ENCODE measurements at places on chromosomes 13 and 19.
A peak's percentile ranks its signal among the peaks of the same experiment; 100 is the strongest.

GRCh38 chr13:50677687-50678463 lies 165.6 kb downstream of the DLEU7 start:
- DNase-seq, result no peak

DNA sequence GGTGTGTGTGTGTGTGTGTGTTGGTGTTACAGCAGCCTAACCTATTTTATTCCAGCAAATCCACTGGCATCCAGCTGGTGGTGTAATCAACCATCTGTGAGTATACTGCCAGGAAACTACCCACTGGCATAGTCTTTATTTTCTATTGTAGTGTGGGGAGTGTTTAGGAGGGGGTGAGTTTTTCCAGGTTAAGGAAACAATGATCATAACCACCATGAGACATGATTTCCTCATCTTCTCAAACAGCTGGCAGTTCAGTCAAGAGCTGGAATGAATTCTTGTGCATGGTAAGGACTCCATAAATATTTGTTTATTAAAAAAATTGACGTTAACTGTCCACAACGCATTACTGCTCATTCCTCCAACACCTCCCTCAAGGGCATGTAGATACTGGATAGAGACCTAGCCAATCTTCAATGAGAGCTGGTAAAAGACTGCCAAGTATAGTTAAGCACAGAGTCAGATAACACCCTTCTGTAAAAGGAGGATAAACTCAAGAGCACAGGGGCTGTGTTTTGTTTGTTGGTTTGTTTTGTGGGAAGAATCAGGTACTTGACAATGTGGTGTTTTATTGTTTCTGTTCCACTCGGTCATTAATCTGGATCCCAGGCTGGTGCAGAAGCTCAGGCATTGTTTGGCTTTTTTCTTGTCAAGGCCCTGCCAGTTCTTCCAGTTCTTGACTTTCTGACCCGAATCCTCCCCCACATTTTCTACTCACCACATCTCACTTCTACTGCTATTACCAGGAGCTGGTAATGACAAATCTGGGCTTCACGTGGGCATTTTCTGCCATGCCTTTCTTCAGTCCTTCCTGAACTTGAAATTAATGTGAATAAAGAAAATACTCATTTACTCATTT lies 31.6 kb upstream of the SLC46A3 start:
- DNase-seq, result no peak

- no peak for DNase-seq
Observed at GRCh38 chr19:7729831-7730285, 2.1 kb downstream of the CLEC4G start.

DNA sequence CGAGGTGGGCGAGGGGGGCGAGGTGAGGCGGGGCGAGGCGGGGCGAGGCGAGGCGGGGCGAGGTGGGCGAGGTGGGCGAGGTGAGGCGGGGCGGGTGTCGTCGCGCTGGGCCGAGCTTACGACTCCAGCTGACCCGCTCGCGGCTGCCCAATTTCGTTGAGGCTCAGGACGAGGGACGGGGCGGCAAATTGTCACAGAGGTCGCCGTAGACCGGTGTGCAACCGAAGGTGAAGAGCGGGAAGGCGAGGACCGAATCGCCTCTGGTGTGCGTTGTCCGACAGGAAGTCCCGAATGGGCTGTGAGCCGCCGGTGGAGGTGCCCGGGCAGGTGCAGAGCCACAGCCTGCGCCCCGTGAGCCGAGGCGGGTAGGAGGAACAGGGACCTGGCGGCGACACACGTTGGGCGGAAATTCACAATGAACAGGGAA lies at the start of gene LACC1:
Gene LACC1, plus strand, starts transcription at position 150 of the 427 bp plus-strand sequence. CDS start 1,082 bp downstream, outside the sequence.
- DNase-seq, result no peak

DNA sequence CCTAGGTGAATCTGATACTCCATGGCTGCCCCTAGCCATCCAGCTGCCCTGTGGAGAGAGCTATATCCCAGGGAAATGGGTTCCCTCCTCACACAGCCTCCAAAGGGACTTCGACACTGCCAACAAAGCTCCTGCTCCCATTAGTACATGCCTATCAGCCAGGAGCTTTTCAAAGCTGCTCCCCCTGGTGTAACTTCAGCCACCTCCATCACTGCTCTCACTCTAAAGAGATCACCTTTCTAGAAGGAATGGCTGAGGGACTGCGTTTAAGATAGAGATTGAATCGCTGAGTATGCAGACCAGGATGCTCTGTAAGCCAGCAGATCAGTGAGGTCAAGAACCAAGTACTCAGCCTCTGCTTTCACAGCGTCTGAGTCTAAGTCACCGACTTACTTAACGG lies 213.7 kb downstream of the NALCN start:
- DNase-seq, result no peak

GRCh38 chr13:22749626-22750025 lies 431.2 kb upstream of the SGCG start:
- no peak for DNase-seq

DNA sequence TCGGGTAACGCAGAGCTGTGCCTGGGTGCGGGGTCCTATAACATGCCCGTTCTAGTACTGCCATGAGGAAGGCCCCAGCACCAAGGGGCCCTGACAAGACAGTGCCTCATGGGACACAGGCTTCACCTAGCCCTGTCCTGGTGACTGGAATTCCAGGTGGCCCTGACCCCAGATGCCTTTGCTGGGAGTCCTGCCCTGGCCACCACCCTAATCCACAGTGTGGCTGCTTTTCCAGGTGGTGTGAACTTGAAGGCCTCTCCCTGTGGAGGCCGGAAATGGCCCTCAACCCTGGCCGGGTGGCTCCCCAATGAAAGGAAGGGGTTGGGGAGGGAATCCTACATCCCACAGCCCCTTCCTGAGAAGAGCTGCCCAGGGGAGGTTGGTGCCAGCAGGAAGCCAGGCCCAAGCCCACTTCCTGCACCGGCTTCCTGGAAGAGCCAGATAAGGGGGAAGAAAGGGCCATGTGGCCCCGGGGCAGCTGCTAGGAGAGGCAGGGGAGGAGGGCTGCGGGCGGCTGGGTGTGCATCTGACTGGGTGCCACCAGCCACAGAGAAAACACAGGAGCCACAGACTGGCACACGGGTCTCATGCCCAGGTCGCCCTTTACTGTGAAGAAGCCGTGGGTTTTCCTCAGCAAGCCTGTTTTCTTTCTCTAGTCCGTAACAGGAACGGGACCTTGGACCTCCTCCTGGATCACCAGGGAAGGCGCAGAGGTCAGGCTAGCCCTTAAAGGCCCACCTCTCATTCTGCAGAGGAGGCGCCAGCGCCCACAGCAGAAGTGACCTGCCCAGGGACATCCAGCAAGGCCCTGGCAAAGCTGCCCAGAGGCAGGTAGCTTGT lies 4.7 kb downstream of the LSM4 start:
- no peak for DNase-seq

DNA sequence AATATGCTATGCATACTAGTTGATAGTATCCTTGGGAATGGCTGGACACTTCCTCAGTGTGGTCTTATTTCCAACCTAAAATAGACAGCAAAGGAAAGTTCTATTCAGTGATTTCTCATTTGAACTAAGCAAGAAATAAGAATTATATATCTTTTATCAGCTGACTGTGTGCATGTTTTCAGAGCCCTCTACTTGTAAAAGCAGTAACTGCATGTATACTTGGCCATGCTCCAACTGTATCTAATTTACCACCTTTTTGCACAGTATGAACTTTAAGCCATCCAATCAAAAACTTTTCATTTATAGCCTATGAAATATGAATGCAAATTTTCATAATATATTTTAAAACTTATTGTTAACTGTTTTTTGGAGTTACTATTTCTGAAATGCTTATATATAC lies 136.4 kb upstream of the PCDH9 start:
- no peak for DNase-seq

DNA sequence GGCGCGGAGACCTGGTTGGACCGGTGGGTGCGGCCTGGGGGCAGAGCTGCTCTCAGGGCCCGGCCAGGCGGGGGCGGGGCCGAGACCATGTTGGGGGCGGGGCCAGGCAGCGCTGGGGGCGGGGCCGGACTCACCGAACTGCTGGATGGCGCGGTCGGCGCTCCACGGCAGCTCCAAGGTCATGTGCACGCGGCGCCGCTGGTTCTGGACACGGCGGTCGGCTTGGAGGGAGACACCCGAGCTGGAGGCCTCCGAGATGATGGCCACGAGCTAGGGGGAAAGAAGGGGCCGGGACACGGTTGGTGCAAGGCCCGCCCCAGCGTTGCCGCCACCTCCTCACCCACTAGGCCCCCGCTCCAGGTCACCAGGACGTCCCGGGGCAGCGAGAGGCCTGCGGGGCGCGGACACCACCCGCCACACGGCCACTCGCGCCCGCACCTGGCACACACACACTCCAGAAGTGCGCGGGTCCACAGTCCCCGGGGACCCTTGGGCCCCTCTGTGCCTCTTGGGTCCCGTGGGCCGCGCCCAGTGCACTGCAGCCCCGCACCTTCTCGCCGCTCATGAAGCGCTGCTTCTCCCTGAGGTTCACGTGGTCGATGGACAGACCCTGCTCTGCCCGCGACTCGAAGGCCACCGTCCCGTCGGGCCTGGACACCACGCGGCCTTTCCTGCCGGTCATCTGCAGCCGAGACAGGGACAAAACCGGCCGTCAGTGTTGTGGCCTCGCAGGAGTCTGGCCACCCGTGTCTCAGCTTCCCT lies 8.7 kb downstream of the GPX4 start:
- no peak for DNase-seq

GRCh38 chr13:66842766-66843165 lies 387.4 kb downstream of the PCDH9 start:
- no peak for DNase-seq

GRCh38 chr13:48579165-48579918 lies 46.5 kb upstream of the RCBTB2 start:
- no peak for DNase-seq

DNA sequence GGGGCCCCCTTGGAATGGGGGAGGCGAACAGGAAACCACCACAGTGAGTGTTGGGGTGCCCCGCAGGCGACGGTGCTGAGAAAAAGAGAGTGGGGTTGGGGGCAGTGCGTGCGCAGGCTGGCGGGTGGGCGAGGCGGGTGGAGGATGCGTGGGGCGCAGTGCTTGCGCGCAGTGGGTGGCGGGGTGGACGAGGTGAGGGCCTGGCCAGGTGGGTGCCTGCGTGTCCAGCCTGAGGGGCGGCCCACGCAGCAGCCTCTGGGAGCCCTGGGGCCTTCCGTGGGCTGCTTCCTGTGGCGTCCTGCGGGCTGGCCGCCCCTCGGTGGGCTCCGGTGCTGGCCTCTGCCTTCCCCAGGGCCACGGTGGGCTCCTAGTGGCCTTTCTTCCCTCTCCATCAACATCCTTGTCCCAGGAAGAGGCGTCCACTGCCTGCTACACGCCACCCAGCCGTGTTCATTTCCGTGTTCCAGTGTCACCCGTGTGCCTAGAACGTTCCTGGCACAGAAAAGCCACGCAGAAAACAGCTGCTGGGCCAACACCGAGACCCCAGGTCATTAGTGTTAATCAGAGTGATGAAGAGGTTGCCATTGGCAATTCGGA lies 7.1 kb downstream of the ATP11A start:
- DNase-seq, result no peak

GRCh38 chr19:10292206-10292788 lies 2.5 kb downstream of the ICAM5 start:
- no peak for DNase-seq

- peak; percentile 99 for DNase-seq
Observed at GRCh38 chr19:4694211-4694987, 24.3 kb upstream of the MYDGF start.

DNA sequence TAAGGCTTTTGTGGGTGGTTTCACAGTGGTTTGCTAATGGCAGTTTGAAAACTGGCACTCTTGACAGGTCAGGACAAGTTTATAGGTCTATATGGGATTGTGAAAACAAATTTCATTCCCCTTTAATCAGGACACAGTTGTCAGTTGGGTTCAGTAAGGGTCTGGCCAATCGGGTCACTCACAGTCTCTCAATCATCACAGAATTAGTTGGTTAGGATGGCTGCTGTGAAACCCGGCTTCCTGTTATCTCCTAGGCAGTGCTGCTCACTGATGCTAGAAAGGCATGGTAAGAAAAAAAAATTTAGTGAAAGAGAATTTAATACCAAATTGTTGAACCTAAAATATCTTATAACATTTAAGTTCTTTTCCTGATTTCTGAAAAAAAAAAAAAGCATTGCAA lies 1730.1 kb downstream of the EFNB2 start:
- DNase-seq, result no peak

GRCh38 chr13:49042476-49042875 lies 66.8 kb downstream of the FNDC3A start:
- no peak for DNase-seq

Data from keratinocyte (primary cell).